ENCODE measurements at places on chromosomes 1 and 21. TPM values are rescaled to one million over a fixed set of nuclear protein-coding genes. Genes with fewer than 3 reads are reported as not detected.
A peak's percentile ranks its signal among the peaks of the same experiment; 100 is the strongest.

DNA sequence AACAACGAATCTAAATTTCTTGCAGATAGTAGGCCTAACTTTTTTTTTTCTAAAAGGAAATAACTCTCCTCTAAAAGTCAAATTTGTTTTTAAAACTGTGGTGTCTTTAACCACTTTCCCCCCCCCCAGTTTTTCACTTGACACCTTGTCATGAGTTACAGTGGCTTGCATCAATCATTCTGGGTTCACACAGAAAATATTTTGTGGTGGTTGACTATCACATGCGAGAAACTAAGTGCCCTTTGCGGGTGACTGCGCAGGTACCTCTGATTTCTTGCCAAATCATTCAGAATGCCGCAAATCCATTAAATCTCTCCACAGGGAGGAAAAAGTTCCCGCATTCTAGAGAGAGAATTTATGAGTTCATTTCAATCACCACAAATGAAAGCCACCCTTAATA lies 23.8 kb upstream of the SAMSN1 start:
- no peak for DNase-seq

- DNase-seq = no peak
Observed at GRCh38 chr1:41766041-41766440, 152.7 kb downstream of the HIVEP3 start.

DNA sequence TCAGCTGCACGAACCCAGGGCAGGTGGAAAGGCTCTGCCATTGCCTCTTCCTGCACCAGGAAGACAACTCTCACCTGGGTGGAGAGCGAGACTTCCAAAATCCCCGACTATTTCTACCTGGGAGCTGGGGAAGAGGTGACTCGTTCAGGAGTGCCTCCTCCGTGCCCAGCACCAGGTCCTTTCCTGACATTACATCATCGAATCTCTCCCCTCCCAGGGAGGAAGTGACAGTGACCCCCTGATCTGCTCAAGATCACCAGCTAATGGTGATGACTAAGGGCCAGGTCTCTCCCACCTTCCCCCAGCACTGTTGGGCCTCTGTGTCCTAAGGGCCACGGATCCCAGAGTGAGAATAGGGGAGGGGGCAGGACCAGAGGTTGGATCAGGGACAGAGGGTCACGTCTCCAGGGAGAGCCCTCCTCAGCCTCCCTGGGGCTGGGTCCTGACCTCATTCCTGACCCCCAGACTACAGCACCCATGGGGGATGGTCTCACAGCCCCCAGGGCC lies 6.8 kb downstream of the MEGF6 start:
- DNase-seq = peak; percentile 28

GRCh38 chr1:31811605-31812004 lies 4.2 kb downstream of the SPOCD1 start:
- DNase-seq = no peak

The FCGR3B gene
- not detected for total RNA-seq

- no peak for DNase-seq
Observed at GRCh38 chr1:247496581-247497285, 38.8 kb upstream of the OR2B11 start.

GRCh38 chr1:11797525-11798216 lies 8.1 kb downstream of the MTHFR start:
- DNase-seq = no peak

The RHBDL2 gene
- total RNA-seq = 9.4 TPM

The CHODL gene
- not detected for total RNA-seq

DNA sequence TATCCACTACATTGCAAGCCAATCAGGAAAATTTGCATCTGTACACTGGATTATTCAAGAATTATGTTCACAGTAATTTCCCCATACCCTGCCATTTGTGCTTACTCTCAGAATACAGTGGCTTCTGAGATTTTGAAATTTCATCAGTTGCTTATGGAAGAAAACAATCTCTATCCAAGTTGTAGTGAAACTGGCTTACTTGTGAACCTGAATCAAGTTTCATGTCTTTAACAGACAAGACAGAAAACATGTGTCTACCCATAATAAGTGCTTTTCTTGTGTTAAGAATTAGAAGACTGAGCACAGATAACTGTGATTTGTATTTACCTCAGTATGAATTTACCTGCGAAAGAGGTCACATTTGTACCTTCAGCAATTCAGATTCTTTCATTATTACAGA lies 672.7 kb upstream of the ADGRL2 start:
- DNase-seq = no peak

GRCh38 chr1:162712317-162713029 lies 78.0 kb upstream of the HSD17B7 start:
- DNase-seq = no peak

The VHLL gene
- total RNA-seq = 0.81 TPM
